Activated CD4-positive, alpha-beta memory T cell treated with anti-CD3 and anti-CD28 coated beads for 36 hours (primary cell): ENCODE measurements at places on chromosomes 5 and 9.

- peak; percentile 47 for DNase-seq
Measured at GRCh38 chr9:109975574-109976295, 195.7 kb downstream of the PALM2AKAP2 start.

DNA sequence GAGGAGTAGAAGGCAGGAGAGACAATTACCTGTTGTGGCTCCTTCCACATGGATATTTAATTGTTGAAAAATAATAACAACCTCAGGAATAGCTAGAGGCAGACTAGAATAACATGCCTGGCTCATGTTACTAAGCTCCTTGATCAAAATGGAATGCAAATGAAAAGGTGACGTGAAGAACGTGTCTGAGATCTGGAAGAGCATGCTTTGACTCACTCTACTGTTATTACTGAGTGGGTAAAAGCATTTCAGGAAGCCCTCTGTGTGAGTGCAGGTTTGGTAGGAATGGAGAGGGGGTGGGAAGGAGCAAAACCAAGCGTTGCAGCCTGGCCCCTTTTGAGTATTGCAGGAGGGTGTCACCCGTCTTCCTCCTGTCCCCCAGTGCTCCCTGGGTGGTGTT, 84.8 kb downstream of the EQTN start:
- no peak for DNase-seq

- DNase-seq: no peak
Measured at GRCh38 chr5:17891881-17892280, 257.6 kb downstream of the TAF11L14 start.

GRCh38 chr9:37025071-37025822, 8.8 kb downstream of the PAX5 start:
- no peak for DNase-seq

GRCh38 chr5:55864606-55865541, 13.7 kb downstream of the IL31RA start:
- DNase-seq: no peak

- no peak for DNase-seq
Measured at GRCh38 chr5:121378559-121379359, 472.9 kb upstream of the FTMT start.

DNA sequence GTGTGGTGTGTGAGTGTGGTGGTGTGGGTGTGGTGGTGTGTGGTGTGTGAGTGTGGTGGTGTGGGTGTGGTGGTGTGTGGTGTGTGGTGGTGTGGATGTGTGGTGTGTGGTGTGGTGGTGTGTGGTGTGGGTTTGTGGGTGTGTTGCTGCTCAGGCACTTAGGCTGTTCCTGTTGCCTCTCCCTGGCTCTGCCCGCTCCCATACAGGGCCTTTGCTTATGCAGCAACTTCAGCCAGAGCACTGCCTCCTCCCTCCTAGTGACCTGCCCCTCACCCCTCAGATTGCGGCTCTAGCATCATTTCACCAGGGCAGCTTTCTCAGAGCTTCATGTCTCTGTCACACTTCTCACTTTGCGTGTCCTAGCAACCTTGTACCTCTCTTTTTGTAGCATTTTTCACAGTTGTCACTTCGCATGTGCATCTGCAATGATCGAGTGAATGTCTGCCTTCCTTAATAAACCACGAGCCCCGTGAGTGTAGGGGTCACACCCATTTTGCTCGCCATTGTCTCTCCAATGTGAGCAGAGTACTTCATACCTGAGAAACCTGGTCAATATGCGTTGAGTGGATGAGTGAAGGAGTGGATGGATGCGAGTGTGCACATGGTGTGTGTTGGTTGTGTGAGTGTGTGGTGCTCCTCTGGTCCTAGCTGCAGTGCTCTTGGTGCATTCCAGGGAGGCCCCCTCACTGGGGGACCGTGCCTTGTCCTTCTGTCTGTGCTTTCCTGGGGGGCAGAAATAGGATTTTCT, 167.9 kb upstream of the PANK3 start:
- DNase-seq: no peak

- DNase-seq: peak; percentile 32
Measured at GRCh38 chr5:1652873-1653697, 129.3 kb upstream of the LPCAT1 start.

- peak; percentile 45 for DNase-seq
Measured at GRCh38 chr5:142235050-142235797, 89.6 kb downstream of the SPRY4 start.

GRCh38 chr5:121024416-121025311, 560.6 kb downstream of the PRR16 start:
- no peak for DNase-seq

DNA sequence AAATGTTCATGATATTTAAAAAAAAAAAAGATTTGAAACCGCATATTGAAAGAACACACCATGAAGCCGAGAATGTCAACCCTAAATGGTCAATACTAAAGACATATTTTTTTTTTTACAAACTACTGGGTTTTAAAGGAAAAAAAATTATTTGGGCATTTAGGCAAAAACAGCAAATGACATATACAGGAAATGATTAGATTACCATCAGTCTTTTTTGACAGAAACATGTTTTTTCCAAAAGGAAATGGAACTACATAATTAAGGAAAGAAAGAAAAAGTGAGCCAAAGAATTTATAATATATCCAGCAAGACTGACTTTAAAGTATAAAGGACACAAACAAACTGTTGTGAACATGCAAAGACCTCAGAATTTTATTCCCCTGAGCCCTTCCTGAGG, 56.7 kb downstream of the RALGPS1 start:
- DNase-seq: no peak

GRCh38 chr5:109297900-109298299, 111.9 kb downstream of the PJA2 start:
- no peak for DNase-seq

GRCh38 chr9:28747351-28747985, 1174.2 kb upstream of the C9orf72 start:
- DNase-seq: no peak

DNA sequence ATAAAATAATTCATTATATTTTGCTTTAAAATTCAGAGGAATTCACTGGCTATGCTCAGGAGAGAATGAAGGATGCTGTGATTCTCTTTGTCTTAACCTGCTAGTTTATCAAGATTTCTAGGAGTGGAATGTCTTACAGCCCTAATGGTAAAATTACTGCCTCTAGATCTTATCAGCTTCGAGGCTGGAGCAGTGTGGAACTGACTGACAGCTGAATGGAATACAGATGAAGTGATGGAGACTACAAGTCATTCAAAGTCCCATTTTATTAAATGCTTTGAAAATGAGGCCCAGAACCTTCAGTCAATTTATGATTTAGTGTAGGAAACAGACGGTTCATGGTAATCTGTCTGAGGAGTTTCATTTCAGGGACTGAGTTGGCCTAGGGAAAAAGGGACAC, 202.1 kb downstream of the RFX3 start:
- no peak for DNase-seq

DNA sequence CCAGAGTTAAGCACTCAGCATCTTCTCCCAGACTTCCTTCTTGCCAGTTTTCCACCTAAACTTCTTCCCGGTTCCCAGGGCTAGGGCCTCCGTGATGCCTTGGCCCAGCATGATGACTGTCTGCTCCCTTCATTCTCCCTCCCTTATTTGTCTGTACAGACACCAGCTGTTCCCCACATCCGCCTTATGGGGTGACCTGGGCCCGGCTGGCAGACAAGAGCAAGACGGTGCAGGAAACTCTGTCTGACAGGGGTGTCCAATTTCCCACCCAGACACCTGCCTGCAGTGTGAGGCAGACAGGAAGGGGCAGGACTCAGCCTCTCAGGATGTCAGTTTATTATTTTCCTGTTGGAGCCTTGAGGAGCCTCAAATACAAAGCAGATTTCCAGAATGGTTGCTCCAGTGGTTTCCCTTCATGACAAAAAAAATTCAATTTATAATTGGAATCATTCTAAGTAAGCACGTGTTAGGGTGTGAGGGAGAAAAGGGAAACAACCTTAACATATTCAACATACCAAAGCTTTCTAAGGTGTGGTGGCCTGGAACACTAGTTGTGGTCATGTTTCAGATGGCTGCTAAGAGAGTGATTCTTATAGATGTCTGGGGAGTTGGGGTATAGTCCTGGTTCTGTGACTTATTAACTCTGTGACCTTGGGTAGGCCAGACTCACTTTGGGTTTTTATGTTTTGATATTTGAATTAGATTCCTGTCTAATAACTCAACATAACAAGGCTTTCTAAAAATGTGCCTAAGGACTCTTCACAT, 234.5 kb downstream of the PAPPA start:
- no peak for DNase-seq

DNA sequence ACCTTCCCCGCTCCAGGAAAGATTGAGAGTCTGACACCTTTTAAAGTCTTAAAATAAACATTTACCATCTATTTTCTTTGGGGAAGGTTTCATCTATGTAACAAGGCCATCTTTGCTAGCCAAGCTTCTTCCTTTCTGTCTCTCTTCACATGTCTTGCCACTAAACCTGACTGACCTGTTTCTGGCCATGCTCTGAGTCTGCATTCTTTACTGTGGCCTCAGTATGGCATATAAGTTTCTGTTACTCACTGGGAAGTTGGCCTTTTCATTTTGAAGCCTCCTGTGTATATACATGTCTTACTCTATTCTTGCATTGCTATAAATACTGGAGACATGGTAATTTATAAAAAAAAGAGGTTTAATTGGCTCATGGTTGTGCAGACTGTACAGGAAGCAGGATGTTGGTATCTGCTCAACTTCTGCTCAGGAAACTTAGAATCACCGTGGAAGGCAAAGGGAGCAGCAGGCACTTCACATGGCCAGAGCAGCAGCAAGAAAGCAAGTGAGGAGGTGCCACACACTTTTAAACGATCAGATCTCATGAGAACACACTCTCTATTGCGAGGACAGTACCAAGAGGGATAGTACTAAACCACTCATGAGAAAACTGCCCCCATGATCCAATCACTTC, 48.1 kb downstream of the KCNV2 start:
- DNase-seq: peak; percentile 15

GRCh38 chr5:160787240-160787639, 64.8 kb downstream of the ATP10B start:
- DNase-seq: peak; percentile 36

DNA sequence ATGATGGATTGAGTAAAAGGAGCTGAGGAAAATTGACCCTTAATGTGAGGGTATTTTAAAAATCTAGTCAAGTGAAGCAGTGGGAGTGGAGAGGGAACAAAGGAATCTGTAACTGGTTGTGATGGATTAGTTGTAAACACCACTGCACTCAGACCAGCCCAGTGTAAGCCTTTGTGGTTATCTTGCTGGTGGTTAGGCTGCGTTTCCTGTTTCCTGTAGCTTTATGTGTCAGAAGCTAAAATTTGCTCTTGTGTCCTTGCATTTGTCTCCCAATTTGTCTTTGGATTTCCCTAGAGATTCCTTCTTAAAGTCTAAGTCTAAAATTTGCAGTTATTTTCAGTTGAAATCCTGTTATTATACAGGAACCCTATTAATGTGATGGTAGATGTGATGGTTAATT, 6.3 kb downstream of the IFNA21 start:
- peak; percentile 48 for DNase-seq

DNA sequence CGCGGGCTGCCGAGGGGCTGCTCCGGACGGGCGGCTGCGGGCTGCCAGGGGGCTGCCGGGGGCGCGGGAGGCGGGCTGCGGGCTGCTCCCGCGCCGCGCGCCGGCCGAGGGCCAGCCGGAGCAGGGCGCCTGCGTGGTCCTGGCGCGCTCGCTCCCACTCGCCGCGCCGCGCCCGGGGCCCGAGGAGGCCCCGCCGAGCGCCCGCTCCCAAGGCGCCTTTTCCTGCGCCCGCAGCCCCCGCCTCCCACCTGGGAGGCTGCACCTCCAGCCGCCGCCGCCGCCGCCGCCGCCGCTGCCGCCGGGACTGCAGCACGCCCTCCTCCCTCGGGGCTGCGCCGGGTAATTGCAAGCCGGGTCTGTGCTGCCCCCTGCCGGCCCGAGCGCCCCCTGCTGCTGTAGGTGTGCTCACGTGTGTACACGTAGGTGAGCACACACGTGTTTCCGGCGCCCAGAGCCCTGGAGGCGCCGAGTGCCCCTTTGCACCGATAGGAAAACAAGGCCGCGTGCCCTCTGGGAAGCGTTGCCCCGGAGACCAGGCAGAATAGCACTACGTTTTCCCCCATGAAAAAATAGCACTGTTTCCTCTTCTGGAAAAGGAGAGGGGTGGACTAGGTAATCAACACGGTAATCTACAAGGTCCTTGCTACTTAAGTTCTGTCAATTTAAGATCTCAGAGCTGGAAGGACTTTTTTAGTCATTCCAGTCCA, at the start of gene EPB41L4B:
EPB41L4B (minus strand) TSS at position 318 of the 707 bp plus-strand sequence. CDS start 613 bp downstream, outside the sequence.
- peak; percentile 93 for DNase-seq

DNA sequence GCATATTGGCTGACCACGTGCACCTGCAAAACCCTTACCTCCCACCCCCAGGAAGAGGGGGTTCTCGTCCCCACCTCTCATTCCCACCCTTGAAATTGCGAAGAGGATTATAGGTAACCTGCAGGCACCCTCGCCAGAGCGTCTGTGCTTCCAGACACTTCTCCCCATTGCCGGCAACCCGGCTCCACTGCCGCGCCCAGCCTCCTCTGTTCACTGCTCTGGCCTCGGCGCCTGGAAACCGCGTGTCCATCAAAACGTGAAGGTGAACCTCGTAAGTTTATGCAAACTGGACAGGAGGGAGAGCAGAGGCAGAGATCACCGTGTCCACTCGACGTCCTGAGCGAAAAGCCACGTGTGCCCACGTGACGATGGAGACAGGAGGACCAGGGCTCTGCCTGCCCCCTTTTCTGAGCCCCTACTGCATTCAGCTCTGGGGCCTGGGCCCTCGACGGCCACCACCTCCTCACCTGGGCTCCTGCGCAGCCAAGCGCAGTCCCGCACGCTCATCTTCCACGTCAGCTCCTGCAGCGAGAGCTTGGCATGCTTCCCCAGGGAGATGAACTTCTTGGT, 1.9 kb downstream of the TERT start:
- no peak for DNase-seq

GRCh38 chr5:96214442-96215197, 218.4 kb downstream of the PCSK1 start:
- DNase-seq: no peak

DNA sequence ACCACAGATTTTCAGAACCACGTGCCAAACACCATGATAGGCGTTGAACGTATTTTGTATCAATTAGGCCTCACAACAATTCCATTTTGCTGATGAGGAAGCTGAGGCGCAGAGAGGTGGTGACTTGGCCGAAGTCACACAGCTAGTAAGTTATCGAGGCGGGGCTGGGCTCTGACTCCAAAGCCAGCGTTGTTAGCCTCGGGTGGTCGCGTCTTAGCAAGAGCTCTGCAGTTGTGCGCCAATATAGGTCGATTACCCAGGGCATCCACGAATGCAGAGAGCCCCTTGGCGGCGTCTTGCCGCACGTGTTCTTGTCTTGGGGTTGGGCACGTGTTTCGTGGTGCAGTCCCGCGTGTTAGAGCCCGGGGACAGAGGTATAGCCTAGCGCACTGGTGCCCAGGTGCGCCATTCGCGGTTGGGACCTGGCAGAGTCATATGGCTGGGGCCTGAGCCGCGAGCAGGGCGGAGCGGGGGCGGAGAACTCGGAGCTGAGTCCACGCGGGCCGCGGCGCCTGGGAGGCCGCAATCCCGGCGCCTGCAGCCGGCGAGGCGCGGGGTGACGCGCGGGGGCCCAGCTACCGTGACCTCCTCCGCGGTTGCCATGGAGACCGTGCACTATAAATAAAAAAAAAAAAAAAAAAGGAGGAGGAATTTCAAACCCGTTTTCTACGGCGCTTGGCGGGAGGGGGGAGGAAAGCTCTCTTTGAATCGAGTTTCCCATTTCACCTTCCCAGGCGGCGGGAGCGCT, 62.3 kb downstream of the CXXC5 start:
- DNase-seq: peak; percentile 61
